Gastrocnemius medialis (tissue), 4 donors: ENCODE measurements at places on chromosomes 7 and 10.

DNA sequence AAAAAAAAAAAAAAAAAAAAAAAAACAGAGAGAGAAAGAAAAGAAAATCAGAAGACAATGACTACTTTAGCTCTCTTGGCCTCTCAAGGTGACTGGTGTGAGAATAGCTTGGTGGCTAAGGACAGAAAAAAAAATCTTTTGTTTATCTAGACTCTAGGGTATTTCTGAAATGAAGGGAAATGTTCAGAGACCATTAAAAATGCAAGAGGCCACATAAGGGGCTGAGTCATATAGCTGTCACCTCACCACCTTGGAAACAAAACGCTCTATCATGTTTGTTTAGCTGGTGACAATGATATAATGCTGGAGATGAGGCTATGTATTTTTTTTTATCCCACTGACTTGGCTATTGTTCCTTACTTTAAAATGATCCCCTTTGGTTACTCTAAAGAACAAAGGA, 287.0 kb upstream of the CDC14C start:
- no peak for DNase-seq

DNA sequence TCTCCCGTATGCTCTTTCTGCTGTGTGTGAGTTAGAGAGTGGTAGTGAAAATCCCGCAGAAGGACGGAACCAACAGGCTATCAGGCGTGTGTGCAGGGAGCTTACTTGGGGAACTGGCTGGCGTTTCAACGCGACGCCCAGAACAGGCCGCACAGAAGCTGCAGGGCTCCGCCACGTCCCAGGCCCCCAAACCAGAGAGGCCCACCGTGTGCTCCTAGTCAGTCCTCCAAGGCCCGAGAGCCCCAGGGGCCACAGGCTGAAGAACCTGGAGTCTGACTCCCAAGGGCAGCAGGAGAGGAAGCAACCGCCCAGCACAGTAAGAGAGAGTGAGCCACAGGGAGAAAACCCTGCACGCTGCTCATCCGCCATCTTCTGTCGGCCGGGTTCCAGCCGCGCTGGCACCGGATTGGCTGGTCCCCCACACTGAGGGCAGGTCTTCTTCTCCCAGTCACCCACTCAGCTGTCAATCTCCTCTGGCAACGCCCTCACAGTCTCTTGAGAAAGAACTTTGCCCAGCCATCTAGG, 730.6 kb upstream of the VSTM2A start:
- no peak for DNase-seq

DNA sequence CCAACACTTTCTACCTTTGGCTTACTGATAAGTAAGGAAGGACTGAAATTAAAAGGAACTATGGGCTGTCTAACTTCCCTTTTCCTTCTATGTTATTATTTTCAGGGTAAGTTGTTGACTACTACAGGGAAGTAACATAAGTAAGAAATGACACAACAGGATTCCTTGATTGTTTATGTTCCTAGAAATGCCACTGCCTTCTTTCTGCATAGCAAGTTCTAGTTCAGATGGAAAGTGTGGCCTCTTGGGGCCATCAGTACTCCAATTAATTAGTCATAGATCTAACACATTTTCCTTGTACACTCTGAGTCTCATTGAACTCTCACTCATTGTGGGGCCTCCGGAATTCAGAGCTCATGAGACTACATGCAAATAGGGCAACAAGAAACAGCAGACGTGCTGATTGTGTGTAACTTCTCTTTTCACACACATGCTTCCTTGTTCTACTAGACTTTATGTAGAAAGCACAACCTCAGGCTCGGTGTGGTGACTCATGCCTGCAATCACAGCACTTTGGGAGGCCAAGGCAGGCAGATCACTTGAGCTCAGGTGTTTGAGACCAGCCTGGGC, 35.3 kb upstream of the HIBADH start:
- peak; percentile 31 for DNase-seq

DNA sequence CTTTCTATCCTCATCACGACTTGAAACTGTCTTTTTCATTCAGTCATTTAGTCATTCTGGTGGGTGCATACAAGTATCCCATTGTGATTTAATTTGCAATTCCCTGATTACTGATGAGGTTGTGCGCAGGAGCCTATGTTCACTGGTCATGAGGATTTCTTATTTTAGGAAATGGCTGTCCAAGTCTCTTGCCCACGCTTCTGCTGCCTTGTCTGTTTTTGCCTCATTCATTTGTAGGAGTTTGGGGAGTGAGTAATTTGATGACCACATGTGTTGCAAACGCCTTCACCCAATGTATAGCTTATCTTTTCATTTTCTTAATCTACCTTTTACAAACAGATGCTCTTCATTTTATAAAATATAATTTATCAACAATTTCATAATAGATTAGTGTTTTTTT, 127.3 kb downstream of the ARHGAP22 start:
- DNase-seq = no peak

- DNase-seq = peak; percentile 60
Measured at GRCh38 chr7:36283711-36284130, 105.9 kb upstream of the ANLN start.

DNA sequence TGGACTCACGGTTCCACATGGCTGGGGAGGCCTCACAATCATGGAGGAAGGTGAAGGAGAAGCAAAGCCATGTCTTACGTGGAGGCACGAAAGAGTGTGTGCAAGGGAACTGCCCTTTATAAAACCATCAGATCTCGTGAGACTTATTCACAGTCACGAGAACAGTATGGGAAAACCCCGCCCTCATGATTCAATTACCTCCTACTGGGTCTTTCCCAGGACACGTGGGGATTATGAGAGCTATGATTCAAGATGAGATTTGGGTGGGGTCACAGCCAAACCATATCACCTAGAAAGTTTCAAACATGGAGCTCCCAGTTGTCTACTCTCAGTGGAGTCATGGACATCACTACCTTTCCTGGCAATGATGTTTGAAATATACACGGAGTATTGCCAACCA, 49.6 kb downstream of the CYCS start:
- no peak for DNase-seq

DNA sequence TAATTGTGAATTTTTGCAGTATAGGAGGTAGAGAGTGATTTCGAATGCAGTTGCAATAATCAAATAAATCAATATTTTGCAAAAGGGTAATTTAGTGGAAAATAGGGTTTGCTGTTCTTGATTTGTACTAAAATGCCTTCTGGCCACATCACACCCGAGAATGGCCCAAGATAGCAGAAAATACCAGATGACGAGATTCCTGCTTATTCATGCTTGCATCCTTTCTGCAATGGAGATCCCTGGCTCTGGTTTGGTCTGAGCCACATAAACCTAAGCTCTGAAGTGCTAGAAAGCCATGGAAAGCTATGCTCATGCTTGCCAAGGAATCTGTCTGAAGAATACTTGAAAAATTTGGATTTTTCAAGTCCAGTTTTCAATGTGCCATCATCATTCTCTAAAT, 634.2 kb upstream of the COBL start:
- DNase-seq = no peak

DNA sequence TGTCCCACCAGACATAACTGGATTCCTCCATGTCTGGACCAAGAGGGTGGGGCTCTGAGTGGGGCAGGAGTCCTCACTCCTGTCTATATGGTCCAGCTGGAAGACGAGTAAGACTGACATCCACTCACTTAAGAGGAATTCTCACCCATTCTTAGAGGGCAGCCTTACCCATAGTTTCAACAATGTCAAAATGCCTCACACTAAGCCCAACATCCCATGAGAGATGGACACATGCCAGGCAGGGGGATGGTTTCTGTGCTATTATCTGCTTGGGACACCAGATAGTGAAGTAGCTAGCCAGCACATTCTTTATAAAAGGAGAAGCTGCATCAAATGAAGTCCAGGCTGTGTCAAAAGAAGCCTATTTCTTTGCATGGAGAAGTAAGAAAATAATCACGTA, 4.7 kb upstream of the LANCL2 start:
- no peak for DNase-seq

GRCh38 chr10:29723726-29724125, 89.0 kb upstream of the SVIL start:
- no peak for DNase-seq

DNA sequence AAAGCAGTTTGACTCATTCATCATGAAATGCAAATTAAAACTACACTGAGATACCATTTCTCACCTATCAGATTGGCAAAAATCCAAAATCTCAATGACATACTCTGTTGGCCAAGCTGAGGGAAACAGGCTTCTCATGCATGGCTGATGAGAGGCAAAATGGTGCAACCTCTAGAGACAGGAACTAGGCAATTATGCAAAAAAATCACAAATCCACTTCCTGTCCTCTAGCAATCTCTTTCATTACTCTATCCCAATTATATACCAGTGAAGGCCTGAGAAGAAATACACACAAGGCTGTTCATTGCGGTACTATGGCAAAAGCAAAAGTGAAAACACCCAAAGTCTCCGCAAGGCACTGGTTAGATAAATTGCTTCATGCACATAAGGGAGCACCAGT, 25.9 kb upstream of the PTPRN2 start:
- no peak for DNase-seq

GRCh38 chr10:103125323-103126267, 67.5 kb downstream of the NT5C2 start:
- DNase-seq = no peak

DNA sequence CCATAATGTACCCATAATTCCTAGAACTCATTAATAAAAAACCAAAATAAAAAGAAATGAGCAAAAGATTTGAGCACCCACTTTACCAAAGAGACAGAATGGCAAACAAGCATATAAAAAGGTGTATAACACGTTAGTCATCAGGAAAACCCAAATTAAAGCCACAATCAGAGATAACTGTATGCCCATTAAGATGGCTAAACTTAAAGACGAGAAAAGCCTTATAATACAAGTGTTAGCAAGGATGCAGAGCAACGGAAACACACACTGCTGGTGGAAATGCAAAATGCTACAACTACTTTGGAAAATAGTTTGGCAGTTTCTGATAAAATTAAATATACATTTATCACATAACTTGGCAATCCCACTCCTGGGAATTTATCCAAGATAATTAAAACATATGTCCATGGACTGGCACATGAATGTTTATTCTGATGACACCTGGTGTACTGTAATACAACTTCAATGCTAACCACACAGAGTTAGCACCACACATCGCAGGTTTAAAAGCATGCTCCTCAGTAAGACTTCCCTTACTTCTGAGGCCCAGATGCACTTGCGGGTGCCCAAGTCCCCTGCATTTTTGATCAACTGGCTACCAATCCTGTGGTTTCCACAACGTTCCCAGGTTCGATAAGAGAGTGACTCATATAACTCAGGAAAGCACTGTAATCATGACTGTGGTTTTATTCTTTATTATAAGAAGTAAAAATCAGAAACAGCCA, 158.6 kb downstream of the SNX13 start:
- DNase-seq = no peak

DNA sequence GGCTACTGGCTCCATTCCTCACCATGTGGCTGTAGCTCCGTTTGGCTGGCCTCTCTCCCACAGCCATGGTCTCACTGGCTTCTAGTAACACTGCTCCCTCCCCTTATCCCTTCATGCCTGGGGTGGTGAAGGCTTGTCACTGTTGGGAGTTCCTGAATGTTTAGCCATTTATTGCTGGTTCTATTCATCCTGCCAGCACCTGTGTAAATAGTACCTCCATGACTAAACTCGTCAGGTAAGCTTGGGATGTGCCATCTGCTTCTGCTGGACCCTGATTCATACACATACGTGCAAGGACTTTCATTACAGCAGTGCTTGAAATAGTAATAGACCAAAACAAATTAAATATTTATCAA, 61.6 kb downstream of the CCDC71L start:
- no peak for DNase-seq

DNA sequence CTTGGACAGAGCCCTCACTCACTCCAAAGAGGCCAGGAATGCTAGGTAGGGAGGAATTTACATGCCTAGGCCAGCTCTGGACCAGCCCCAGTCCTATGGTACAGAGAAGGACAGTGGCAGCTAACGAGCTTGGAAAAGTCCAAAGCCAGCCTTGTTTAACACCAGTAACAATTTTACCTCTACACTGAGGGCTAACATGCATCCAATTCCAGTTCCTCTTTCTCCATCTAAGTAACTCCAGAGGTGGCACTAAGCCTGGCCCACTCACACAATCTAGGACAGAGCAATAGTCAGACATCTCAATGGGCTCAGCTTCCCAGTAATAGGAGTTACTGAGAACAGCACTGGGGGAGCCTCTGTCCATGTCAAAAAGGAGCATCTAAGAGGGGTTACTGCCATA, 5.7 kb upstream of the LCOR start:
- no peak for DNase-seq

- DNase-seq = no peak
Measured at GRCh38 chr7:38424750-38425463, 151.5 kb upstream of the TARP start.

- DNase-seq = no peak
Measured at GRCh38 chr10:58241346-58241745, 26.3 kb downstream of the IPMK start.

DNA sequence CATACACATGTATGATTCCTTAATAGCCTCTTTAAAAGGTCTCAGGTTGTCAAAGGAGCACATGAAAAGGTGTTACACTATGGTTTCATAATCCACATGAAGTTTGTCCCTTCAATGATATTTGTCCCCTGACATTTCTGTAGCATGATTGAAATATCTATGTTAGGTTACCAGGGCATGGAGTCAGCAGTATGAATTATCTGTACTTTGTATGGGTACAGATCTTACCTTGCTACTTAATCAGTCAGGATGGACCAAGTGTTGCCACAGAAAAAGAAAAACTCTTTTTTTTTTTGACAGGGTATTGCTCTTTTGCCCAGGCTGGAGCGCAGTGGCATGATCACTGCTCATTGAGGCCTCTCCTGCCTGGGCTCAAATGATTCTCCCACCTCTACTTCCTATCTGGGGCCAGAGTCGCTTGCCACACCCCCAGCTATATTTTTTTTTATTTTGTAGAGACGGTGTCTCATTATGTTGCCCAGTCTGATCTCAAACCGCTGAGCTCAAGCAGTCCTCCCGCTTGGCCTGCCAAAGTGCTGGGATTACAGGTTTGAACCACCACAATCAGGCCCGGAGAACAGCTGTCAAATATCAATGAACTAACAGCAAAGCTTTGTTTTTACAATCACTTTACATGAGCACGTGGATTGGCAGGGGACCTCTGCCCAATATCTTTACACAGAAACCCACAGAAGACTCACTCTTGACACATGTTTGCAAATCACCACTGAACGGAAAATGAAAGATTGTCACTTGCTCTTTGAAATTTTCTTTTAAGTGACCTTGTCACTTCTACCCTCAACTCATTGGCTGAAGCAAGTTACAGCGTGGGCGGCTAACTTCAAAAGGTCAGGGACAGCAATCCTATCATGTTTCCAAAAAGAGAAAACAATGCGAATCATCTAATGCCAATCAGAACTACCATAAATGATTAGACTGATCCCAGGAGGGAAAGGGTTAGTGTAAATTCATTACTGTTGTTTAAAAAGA, 140.2 kb downstream of the PRKG1 start:
- no peak for DNase-seq

GRCh38 chr7:133941496-133941895, 185.6 kb upstream of the LRGUK start:
- DNase-seq = no peak

GRCh38 chr10:131747791-131748190, 153.0 kb upstream of the PPP2R2D start:
- DNase-seq = no peak

DNA sequence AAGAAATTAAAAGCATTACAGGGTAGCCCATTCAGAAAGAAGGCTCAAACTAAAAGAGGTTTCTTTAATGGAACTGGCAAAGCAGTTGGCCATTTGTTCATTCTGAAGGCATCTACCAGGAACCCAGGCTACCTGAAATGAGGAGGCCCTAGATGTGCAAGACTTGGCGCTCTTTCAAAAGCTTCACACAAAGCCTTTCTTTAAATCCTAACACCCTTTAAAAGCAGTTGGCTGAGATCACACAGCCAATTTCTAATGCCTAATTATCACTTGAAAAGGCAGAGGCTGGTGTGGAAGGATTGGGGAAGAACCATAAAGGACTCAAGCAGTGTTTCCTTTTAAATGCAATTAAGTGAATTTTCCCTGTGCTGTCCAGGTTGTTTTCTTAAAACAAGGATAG, 23.2 kb downstream of the PPP1R17 start:
- no peak for DNase-seq
